ENCODE measurements at places on chromosomes 1 and 21.

- DNase-seq = no peak
Measured at GRCh38 chr1:232765542-232765941, 39.7 kb upstream of the MAP10 start.

- no peak for DNase-seq
Measured at GRCh38 chr1:44010935-44011471, 19.6 kb downstream of the CCDC24 start.

- DNase-seq = no peak
Measured at GRCh38 chr1:197986817-197987216, 69.6 kb downstream of the LHX9 start.

DNA sequence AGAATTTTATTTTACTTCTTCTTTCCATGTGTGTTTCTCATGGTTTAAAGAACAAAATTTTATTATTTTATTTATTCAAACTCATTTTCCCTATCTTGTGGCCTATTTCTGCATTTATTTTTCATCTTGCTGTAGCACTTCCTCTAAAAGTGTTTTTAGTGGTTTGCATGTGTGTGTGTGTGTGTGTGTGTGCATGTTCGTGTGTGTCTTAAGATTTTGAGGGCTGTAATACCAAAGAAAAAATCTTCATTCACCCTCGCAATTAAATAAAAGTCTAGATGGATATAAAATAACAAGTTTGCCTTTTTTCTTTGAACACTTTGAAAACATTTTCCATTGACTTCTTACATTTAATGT, 24.6 kb upstream of the FCRL3 start:
- DNase-seq = no peak

GRCh38 chr1:244628789-244629188, 24.1 kb upstream of the DESI2 start:
- no peak for DNase-seq

GRCh38 chr1:155744711-155745283, 55.9 kb downstream of the DAP3 start:
- DNase-seq = no peak

DNA sequence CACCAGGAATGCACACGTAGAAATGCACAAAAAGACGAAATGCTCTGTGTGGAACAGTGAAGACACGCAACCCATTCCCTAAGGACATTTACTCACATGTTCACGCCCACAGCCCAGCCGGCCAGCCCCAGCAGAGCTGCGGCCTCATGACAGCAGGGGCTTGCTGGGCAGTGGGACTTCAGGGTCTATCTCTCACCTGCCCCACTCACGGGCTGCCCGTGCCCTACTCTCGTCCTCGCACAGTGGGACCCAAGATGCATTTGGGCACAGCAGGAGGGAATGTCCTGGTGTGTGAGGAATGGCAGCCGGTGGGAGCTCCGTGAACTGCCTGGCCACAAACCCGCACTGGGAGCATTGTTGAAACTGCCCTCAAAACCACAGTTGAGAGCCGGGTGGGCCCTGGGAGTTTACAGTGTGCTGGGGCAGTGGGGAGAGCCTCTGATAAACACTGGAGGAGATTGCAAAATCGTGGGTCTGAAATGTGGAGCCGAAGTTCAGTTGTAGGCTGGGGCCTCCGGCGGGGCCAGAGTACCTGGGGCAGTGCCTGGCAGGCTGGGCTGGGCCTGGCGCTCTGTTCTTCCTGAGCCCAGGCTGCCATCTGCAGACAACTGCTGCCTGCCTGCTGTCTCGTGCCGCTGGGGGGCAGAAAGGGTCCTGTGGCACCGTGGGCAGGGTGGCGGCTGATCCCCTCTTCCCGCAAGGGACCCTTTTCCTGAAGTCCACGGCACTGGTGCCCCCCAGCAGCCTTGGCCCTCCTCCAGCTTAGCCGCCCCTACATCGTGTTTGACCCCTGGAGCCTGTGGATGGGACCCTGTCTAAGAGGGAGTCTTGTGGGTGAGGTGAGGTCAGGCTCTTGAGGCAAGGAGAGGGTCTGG, 20.7 kb upstream of the POFUT2 start:
- DNase-seq = no peak

- no peak for DNase-seq
Measured at GRCh38 chr1:26126321-26127084, 14.9 kb downstream of the PDIK1L start.

- no peak for DNase-seq
Measured at GRCh38 chr21:37827913-37828312, 88.3 kb downstream of the KCNJ6 start.

DNA sequence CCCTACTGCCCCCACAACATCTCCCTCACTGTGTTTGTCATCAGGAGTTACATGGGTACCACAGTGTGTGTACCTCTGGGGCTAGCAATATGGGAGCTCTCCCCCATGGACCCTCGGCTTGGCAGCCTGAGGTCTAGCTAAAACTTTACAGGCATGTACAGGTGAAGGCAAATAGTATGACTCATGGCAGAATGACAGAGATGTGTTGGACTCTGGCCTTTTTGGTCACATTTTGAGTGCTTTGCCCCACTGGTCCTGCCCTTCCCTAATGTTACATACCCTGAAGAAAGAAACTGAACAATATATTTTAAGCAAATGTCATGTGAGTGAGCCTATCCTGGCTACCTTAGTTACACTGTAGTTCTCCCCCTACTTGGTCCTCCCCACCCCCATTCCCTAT, 124.0 kb downstream of the NGF start:
- DNase-seq = no peak

GRCh38 chr1:164662462-164662861, 103.5 kb downstream of the PBX1 start:
- no peak for DNase-seq

DNA sequence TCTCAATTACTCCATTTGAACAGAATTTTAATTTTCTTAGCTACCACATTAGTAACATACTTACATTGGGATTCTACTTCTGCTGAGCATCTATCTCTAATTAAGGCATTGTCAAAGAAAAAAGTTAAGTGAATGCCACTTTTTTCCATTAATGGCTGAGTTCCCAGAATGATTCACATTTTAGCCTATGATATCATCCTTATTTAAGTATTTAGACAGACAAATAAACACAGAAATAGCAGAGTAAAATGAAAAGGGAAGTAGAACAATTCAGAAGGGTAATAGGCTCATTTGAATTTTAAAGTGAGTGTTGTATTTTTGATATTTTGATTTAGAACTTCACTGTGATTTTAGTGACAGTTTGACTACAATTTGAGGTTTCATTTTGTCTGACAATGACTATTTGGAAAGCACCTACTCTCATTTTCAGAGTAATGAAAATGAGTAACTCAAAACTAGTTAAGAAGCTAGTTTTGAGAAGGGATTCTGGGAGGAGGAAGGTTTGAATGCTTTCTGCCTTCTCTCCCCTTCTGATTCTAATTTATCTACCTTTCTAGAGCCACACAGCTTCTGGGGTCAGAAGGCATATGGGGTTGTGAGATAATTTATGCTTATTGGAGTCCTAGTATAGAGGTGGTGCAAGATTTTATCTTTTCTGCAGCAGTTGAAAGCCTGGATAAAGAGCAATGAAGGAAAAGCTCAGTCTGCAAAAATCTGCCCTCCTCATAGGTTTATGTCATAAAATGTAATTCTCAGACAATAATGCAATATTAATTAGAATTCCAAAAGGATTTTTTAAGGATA, 15.5 kb downstream of the LYPLAL1 start:
- no peak for DNase-seq

- no peak for DNase-seq
Measured at GRCh38 chr21:44547656-44548331, 3.5 kb downstream of the KRTAP10-2 start.

- no peak for DNase-seq
Measured at GRCh38 chr1:110951161-110951560, 12.6 kb downstream of the LRIF1 start.

DNA sequence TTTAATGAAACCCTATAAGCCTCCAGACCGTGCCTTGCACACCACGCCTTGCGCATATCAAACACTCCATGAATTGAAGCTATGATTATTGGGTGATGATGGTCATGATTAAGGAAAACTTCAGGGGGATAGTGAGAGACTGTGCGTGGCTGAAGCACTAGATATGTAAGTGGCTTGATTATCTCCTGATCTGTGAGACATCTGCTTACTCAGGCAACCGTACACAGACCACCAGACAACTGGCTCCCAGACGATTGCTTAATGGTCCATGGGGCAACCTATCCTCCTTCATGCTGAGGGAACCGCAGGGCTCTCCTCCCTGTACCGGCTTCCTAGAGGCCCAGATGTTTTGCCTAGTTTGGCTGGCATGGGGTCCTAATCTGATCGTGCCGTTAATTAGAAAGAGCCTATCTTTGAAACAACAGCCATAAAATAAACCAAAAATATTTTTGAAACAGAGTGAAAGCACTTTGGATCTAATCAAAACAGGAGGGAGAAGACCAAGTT, 51.6 kb downstream of the IRF2BP2 start:
- no peak for DNase-seq

DNA sequence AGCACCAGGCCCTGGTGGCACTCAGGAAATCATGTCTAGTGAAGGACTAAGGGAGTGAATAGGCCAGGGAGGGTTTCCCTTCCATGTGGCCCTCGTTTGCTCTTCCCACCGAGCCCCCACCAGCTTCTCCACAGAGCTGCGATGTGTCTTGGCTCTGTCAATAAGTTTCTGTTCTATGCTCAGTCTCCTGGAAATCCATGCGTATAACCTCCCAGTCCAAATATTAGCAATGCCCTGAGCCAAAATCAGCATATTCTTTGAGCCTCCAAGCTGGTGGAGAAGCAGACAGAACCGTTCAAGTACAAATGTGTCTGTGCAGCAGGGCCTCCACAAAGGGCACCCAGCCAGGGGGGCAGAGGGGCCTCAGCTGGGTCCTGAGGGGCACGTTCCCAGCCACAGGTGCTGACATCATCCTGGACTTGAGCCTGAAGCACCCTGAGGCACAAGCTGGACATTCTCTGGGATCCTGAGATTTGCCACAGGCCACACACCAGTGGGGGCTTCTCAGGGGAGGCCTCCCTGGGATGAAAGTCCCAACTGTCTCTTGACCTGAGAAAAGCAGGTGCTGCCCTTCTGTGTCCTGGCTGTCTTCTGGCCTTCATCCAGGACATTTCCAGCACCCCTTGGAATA, 350.5 kb upstream of the VAMP3 start:
- no peak for DNase-seq

GRCh38 chr1:111468717-111469100, 5.1 kb upstream of the C1orf162 start:
- DNase-seq = no peak

- DNase-seq = no peak
Measured at GRCh38 chr1:106875622-106876021, 180.9 kb upstream of the PRMT6 start.

DNA sequence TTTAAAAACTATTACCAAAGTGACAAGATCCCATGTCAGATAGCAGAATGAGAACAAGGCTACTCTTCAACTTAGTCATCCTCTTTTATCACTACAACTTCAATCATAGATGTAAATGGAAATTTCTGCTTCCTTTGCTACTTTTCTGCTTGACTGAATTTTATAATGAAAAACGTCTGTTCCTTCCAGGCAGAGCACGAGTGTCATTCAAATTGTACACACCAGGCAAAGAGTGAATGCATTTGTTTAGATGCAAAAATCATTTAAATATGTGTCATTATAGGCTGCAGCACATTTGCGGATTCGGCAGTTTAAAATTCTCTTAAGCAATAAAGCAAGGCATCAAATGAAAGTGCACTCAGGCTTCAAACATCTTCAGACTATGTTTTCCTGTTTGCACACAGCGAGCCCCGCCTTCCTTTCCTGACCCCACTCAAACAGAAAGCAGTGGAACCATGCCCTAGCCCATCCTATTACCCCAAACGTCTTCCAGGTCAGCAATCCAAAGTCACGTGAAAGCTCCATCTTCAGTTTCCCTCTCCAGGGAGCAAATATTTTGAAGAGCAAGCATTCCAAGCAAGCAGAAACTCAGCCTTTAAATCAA, 99.6 kb downstream of the APP start:
- DNase-seq = no peak

DNA sequence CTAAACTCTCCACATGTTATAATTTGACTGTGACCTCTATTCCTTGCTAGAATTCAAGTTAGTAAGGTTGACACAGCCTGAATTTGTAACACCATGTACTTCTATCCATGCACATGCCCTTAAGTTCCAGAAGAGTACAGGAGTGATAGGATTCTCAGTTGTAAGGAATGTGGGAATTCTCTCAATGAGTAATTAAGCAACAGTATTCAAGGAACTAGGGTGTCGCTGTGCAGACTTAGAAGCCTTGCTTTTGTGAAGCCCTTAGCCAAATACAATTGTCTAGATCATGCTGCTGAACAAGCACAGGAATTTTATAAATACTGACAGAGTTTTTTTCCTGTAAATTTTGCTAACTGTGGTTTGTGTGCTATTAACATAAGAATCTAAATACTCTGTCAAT, 276.3 kb upstream of the PTBP2 start:
- no peak for DNase-seq

DNA sequence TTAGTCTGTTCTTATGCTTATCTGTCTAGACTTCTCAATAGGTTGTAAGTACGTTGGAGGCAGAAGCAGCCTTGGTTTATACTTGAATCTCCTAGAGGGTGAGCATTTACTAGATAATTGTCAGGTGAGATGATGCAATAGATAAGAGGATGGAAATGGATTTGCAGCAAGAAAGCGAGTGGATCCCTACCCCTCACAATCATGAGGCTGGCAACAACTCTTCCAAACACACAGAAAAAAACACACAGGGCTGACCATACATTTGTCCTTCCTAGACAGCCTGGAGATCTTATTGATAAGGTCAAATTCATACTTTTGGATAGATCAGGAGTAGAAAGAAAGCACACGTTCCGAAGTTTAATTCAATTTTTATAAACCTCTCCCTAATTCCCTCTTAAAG, 481.4 kb upstream of the CAMK1G start:
- DNase-seq = no peak

- peak; percentile 17 for DNase-seq
Measured at GRCh38 chr1:71049951-71050598, 2.5 kb upstream of the PTGER3 start.

All from iPS DF 19.7 (cell line).